Daoy (cell line): ENCODE measurements at places on chromosomes 3 and 15. TPM values are rescaled to one million over a fixed set of nuclear protein-coding genes. Genes with fewer than 3 reads are reported as not detected.

Gene GPR149
- total RNA-seq = not detected in 2 replicates

Gene DOCK3
- total RNA-seq = 0.36 and 0.51 TPM in 2 replicates

Gene NPAP1
- total RNA-seq = 0.03 and 0.17 TPM in 2 replicates

Gene DUOXA1
- not detected in 2 replicates for total RNA-seq

Gene CD96
- total RNA-seq = not detected in 2 replicates
